Right lung (tissue), 10 donors: ENCODE measurements at places on chromosomes 2 and 18. TPM values are rescaled to one million over a fixed set of nuclear protein-coding genes. Genes with fewer than 3 reads are reported as not detected.

DNA sequence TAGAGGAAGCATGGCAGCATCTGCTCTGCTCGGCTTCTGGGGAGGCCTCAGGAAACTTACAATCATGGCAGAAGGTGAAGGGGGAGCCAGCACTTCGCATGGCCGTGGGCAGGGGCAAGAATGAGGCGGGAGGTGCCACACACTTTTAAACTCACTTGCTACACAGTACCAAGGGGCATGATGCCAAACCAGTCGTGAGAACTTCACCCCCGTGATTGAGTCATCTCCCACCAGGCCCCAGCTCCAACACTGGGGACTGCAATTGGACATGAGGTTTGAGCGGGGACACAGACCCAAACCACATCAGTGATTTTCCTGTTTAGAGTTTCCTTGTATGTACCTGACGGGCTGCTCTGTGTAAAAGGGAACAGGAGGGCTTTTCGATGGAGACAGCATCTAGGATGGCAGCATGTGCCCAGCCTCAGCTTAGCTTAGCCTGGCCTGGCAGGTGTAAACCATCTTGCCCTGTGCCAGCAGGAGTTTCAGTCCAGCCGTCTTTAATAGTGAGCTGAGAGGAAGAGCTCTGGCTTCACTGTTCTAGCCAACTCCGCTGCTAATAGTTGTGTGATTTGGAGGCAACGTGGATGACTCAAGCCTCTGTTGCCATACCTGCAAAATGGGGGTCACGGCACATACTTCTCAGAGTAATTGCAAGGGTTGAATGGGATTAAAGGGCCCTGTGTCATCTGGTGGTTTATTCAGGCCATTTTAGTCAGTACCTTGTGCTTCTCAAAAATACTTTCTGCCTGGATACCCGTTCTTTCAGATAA lies 101.8 kb downstream of the ASAP2 start:
- no peak for DNase-seq

The EPHA4 gene
- polyA plus RNA-seq, result 27.8 TPM

GRCh38 chr2:6791682-6792081 lies 74.0 kb downstream of the CMPK2 start:
- DNase-seq, result no peak

The FAM237A gene
- polyA plus RNA-seq, result not detected

DNA sequence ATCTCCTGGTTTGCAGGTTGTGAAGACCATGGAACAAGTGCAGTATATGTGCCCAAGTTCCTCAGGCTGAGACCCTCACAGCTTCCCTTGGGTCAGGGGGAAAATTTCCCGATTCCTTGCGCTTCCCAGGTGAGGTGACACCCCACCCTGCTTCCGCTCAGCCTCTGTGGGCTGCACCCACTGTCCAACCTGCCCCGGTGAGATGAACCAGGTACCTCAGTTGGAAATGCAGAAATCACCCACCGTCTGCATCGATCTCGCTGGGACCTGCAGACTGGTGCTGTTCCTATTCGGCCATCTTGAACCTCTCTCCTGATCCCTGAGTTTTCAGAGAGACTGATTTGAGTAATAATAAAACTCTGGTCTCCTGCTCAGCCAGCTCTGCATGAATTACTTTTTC lies 30.6 kb downstream of the CHCHD5 start:
- DNase-seq, result no peak

DNA sequence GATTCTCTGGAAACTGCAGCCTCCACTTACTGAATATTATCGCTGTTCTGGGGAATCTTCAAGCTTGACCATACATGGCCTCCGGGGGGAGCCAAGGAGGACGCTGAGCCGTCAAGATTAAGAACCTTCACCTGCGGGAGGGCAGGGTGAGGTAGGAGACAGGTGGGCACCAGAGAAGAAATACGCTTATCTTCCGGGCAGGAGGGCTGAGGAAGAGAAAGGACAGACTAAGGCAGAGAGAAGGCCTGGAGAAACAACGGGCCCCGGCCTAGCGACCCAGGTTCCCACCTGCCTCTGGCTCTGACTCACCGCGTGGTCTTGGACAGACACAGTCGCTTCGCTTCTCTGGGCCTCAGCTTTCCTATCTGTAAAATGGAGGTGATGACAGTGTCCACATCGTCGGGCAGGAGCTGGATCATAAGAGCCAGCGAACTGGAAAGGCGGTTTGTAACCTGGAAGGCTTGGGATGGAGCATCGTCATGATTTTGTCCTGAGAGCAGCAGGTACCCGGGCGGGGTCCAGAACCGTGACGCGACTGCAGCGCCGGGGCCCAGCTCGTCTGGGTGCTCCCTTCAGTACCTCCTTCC lies 659 bp downstream of the ZNF142 start:
- DNase-seq, result no peak

DNA sequence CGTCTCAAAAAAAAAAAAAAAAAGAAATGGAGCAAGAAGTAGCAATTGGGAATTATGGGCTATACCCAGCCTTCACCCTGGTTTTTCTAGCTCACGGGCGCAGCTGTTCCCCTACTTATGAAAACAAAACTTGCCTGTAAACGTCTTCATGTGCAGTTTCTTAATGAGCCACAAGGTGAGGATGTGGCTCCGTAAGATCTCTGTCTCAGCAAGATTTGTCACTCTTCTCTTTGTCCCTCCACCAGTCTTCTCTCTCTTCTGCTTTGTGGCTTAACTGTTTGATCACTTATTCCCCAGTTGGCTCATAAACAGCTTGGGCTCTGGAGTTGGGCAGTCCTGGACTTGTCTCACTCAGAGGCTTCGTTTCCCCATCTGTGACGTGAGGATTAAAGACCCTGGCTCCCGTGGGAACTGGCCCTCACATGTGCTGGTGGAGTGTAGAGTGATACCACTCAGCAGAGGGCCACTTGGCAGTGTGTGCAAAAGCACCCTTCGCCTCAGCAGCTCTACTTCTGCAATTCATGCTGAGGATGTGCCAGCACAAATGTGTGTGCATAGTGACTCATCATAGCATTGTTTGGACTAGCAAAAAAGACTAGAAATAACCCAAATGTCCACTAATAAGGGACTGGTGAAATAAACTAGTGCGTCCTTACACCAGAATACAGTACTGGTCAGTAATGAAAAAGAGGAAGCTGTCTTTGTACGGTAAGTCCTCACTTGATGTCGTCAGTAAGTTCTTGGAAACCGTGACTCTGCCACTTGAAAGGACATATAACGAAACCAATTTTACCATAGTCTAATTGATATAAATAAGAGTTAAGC lies 8.7 kb downstream of the CEP68 start:
- DNase-seq, result no peak

DNA sequence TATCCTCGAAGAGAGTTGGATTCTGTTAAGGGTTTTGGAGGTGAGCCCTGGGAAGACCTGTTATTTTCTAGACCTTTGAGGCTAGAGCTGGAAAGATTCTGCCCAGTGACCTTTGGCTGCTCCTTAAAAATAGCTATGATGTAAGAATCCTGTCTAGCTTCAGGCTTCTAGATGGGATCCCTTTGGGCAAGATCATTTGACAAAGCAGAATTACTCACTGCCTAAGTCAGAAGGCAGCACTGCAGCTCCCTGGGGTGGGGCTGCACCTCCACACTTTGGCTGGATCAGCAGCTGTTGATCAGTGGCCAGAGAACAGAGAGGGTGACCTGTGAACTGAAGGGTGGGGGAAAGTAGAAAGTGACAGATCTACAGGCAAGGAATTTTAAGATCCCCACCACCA lies 103.8 kb downstream of the ASAP2 start:
- no peak for DNase-seq

- no peak for DNase-seq
Measured at GRCh38 chr2:8599421-8600242, 82.2 kb upstream of the ID2 start.

GRCh38 chr18:79855147-79855933 lies 57.6 kb downstream of the KCNG2 start:
- peak; percentile 50 for DNase-seq

The CCDC68 gene
- polyA plus RNA-seq, result 128 TPM

The G6PC2 gene
- polyA plus RNA-seq, result 0.19 TPM

The STEAP3 gene
- 2.9 TPM for polyA plus RNA-seq

The SRD5A2 gene
- polyA plus RNA-seq, result 0.82 TPM

GRCh38 chr2:242056026-242056425 lies 186.5 kb downstream of the RTP5 start:
- no peak for DNase-seq

- no peak for DNase-seq
Measured at GRCh38 chr2:236706288-236706687, 136.7 kb downstream of the ACKR3 start.

The NBEAL1 gene
- 17.3 TPM for polyA plus RNA-seq

GRCh38 chr2:63751901-63752300 lies 89.8 kb upstream of the UGP2 start:
- DNase-seq, result no peak

The DPP4 gene
- 39.0 TPM for polyA plus RNA-seq

- DNase-seq, result no peak
Measured at GRCh38 chr2:222311978-222312738, 13.4 kb upstream of the PAX3 start.
